Ecto neural progenitor cell (in vitro differentiated cells): ENCODE measurements at places on chromosomes 12 and 14.

- no peak for DNase-seq
These were observed 2.8 kb upstream of the NID2 start for GRCh38 chr14:52071675-52072074.

- DNase-seq: no peak
These were observed 31.4 kb upstream of the C12orf76 start for GRCh38 chr12:110079477-110080400.

DNA sequence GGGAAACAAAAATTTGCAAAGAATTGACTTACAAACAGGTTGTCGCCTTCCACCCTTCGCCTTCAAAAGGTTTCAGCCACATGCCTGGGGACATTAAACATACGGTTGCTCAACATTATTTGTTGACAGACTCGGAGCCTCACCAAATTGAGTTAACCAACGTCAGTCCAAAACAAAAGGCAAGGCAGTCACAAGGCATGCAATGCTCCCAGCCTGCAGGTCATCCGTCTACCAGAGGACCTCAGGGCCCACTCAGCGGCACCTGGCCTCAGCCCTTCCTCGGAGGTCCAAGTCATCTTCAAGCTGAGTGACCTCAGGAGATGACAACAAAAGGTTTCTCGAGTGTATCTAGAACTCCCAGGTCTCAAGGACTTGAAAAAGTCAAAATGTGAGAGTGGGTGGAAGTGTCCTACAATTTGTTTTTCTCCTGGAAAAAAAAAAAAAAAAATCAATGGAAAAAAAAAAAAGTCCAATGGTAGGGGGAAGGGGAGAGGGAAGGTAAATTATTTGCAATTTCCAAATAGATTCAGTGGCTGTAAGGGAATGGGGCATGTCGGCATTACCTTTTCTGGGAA, 64.3 kb downstream of the KDM2B start:
- DNase-seq: no peak

DNA sequence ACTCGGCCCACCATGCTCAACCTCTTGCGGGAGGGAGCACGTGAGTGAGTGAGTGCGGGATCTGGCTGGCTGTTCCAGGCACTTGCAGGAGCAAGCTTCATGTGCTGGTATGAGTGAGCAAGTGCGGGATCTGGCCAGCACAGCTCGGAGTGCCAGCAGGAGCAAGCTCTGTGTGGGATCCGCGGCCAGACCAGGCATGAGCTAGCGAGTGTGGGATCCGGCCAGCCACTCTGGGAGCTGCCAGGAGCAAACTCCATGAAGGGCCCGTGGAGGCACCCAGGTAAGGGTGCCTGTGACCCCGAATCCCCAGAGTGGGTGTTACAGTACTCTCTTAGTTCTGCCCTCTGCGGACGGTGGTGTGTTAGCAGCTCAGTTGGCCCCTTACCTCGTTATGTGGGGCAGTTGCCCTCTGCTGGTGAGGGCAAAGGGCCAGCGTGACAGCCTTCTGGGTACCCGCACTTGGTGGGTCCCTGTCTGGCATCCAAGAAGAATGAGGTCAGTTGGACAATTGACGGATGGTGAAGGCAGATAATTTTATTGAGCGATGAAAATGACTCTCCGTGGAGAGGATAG, 38.3 kb downstream of the RAD51B start:
- no peak for DNase-seq

DNA sequence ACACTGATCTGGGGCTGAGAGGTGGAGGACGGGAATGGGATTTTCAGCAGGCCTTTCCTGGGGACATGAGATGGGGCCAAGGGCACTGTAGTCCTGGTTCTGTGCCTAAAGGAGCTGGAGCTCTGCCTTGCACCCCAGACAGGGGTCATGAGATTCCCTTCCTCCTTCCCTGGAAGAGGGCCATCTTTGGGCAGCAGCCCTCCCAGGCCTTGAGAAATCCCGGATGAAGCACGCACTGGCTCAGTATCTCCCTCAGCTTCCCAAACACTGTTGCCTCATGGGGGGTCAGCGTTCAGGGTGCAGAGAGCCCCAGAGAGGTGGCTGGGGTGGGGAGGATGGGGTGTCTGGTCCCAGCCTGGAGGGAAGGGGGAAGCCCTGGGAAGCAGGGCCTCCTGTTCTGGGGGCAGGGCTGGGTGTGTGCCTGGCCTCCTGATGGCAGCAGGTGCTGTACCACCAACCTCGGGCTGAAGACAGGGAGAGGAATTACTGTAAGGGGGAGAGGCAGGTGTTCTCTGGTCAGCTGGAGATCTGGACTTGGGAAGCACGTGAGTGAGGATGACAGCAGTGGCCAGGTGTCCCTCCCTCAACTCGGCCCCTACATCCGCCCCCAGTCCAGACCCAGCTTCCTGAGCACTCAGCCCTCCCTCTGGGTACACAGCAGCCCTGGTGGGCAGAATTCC, 8.4 kb upstream of the NR4A1 start:
- DNase-seq: no peak

DNA sequence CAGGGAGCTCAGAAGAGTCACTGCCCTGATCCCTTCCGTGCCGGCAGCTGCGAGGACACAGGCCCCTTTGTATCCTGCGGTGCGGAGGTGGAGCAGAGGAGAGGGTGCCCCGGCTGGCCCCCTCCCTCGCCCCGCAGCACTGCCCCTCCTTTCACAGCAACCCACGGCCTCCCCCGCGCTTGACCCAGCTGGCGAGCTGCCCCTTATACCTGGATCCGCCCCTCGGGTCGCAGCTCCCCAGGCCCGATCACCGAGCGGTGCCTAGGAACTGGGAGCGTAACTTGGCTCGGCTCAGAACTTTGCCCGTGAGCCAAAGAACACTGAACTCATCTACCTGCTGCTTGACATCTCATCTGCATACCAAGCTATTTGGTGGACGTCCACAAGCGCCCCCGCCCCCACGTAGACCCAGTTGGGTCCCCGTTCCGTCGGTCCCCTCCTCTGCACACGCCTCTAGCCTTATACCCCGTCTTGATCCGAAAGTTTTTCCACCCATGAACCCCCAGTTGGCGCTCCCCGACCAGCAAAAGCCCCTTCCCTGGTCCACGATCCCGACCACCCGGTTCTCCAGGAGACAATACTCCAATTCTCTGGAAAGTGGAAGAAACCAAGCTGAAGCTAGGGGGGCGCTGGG, 697 bp upstream of the DNAJC14 start:
- peak; percentile 85 for DNase-seq

- DNase-seq: no peak
These were observed 32.0 kb downstream of the RFLNA start for GRCh38 chr12:124326871-124327270.

GRCh38 chr12:46383654-46384450, 11.3 kb upstream of the SLC38A2 start:
- no peak for DNase-seq

- no peak for DNase-seq
These were observed 42.9 kb upstream of the ATP23 start for GRCh38 chr12:57898308-57898970.

DNA sequence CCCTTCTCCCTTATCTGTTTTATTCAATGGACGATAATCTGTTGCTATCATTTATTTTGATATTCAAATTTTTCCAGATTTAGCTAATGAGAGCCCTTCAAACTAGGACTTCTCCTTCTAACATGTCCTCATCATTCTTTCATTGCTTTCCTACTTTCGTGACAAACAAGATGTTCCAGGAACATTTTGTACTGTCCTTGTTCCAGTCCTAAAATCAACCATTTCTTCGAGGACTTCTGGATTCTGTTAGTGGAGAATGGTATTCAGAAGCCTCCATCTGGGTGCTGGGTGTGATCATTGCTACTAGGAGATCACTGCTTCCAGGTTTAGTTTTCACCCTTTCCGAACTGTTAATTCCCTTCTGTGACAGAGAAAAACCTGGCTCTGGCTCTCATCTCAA, 29.5 kb upstream of the FBXO34 start:
- no peak for DNase-seq

DNA sequence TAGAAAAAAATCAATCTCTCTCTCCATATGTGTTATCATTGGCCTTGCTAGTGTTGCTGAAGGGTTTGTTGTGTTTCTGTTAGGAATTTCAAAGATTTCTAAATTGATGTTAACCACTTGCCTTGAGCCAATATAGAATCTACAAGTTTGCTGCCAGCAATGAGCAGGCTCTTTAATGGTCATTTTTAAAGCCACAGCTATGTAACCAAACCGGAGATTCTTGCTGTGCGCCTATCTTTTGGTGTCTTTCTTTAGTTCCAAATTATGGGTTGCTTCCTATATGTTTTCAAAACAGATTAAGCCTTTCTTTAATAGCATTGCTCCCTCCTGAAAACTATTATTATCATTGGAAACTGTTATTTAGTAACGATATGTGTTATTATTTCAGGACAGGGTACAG, 545.7 kb downstream of the DIO2 start:
- DNase-seq: no peak

GRCh38 chr12:92921877-92922276, 7.2 kb downstream of the EEA1 start:
- DNase-seq: no peak

DNA sequence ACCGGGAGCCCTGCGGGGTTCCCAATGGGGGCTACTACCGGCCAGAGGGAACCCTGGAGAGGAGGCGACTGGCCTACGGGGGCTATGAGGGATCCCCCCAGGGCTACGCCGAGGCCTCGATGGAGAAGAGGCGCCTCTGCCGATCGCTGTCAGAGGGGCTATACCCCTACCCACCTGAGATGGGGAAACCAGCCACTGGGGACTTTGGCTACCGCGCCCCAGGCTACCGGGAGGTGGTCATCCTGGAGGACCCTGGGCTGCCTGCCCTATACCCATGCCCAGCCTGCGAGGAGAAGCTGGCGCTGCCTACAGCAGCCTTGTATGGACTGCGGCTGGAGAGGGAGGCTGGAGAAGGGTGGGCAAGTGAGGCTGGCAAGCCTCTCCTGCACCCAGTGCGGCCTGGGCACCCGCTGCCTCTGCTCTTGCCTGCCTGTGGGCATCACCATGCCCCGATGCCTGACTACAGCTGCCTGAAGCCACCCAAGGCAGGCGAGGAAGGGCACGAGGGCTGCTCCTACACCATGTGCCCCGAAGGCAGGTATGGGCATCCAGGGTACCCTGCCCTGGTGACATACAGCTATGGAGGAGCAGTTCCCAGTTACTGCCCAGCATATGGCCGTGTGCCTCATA, 9.7 kb downstream of the TNS2 start:
- no peak for DNase-seq

DNA sequence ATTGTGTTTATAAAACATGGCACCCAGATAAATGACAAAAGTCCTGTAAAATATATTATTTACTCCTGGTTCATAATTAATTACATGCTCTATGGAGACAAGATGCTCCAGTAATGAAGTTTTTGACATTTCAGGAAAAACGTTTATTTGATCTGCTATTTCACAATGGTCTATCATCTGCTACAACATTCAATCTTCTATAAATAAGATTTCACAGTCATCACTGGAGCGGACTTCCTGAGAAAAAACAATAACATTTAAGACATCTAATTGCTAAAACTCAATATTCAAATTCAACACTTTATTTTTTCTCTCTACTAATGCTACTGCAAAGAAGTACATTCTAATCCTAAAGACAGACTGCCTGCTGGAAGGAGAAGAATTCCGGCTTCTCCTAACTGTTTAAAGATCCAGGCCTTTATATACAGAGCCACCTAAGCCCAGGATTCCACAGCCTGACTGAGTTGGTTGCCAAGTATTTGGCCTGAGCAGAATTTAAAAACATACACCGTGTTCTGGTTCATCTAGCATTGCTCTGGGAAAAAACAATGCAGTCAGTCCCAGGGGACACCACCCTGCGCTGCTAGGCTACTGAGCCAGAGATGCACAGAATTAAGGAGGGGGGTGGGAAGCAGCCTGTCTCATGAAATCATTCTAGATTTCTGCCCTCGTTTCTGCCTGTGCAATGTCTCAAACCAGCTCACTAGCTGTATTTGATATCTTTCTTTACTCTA, 58.0 kb downstream of the TMTC1 start:
- peak; percentile 61 for DNase-seq

DNA sequence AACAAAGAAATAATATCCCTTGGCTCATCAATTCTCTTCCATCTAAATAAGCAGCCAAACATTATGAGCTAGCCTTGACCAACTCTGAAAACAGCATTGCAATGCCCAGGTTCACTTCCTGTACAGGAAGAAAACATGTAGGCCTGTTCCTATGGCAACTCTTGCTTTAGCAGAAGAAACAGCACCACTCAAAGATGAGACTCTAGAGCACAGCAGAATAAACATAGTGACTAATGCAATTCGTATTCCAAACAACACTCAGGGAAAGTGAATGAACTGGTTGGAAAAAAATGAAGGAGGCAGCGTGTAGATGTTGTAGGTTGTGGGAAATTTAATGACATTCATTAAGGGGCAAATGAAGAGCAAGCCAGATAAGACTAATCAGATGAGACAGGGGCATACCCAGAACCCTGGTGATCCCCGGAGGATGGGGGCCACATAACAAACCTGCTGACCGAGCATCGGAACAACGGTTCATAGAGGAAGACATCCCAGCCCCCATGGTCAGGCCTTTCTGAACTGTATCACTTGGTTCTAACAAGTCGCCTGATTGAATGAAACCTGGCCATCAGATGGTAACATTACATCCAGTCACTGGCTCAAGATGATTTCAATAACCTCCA, 9.0 kb downstream of the ARHGDIB start:
- no peak for DNase-seq

GRCh38 chr14:99727096-99727870, 43.2 kb downstream of the CYP46A1 start:
- peak; percentile 42 for DNase-seq

DNA sequence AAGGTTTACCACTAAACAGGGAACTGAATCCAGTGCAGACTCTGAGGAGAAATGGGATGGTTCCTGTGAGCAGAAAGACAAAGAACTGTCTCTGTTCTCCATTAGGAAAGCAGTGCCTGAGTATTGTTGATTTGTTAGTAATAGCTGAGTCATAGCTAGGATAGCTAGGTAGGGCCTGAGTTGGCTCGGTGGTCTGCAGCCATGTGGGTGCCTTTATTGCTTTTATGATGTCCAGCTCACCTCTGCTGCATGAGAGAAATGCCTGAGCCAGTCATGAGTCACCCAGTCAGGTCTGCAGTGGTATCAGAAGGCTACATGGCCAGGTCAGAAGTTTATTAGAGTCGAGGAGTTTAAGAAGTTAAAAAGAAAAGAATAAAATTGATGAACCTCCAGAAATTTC, 24.2 kb downstream of the TRHDE start:
- DNase-seq: no peak

DNA sequence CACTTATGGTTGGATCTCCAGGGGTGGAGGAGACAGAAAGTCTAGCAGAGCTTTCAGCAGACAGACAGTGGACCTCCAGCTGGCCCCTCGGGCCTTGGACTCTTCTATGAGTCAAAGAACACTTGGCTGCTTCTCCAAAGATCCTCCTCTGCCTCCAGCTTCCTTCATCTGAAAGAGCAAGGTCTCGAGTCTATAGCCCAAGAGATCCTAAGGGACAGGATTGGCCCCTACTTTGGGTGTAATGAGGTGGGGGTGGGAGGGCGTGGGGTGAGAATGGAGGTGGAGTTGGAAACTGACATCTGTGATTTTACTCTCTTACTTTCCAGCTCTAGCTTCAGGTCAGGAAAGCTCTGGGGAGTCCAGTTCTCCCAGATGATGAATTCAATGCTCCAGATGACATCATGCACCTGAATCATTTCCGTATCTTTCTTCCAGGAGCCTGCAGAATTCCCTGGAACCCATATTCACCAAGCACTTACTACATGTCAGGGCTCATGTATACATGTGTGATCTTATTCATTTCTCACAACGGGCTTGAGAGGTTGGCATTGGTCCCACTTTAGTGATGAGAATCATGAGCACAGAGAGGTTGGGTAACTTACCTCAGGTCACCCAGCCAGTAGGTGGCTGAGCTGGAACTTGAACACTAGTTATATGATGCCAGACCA, 10.2 kb upstream of the PGF start:
- DNase-seq: no peak

- no peak for DNase-seq
These were observed 173.8 kb upstream of the RGS6 start for GRCh38 chr14:71758229-71758951.

GRCh38 chr14:97178781-97179180, 381.6 kb downstream of the VRK1 start:
- DNase-seq: no peak
